ENCODE measurements at places on chromosomes 3 and 15.

DNA sequence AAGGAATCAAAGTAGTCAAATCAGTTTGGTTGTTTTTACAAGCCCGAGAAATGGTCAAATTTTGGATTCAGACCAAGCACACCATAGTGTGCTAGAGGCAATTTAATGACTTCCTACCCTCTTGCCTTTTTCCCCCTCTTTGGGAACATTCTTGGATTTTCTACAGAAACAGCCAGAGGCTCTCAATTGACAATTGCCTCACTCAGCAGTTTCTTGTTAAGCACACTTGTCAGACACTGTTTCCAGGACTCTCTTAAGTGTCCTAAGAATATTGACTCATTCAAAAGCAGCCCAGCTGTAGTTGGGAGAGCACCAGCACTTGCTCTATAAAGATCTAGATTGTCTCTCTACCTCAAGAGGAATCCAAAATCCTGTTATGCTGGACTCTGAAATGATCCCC is 1.5 kb upstream of the SLC35G2 start:
- no peak for DNase-seq

- DNase-seq = no peak
Observed at GRCh38 chr15:69860321-69860720, 237.4 kb downstream of the TLE3 start.

GRCh38 chr3:143427631-143428030 is 308.1 kb downstream of the CHST2 start:
- no peak for DNase-seq

- no peak for DNase-seq
Observed at GRCh38 chr3:53217175-53217574, 38.6 kb downstream of the TKT start.

DNA sequence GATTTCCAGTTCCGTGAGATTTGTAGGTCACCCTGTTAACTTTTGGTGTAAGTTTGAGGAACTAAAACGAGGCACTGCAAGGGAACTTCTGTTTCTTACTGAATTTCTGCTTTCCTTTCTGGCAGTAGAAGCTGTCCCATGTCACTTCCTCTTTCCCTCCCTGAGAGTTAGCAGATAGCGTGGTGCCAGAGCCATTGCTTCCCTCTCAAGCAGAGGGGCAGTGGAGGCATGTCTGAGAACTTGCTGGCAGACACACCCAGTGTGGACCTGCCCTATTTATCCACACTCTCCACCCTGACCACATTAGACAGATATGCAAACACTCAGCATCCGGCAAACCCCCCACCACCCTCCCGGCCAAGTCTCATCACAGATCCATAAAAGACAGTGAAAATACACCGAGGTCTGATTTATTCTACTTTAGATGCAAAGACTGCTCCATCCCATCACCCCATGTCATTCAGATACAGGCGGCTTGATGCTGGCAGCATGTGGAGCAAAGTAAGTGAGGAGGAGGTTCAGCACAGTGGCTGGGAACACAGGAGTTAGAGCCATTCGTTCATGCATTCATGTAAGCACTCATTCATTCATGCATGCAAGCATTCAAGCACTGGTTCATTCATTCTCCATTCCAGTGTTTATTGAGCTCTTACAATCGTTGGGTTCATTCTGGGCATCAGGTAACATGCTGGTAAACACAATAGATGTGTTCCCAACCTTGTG is 324.7 kb downstream of the SHQ1 start:
- no peak for DNase-seq

DNA sequence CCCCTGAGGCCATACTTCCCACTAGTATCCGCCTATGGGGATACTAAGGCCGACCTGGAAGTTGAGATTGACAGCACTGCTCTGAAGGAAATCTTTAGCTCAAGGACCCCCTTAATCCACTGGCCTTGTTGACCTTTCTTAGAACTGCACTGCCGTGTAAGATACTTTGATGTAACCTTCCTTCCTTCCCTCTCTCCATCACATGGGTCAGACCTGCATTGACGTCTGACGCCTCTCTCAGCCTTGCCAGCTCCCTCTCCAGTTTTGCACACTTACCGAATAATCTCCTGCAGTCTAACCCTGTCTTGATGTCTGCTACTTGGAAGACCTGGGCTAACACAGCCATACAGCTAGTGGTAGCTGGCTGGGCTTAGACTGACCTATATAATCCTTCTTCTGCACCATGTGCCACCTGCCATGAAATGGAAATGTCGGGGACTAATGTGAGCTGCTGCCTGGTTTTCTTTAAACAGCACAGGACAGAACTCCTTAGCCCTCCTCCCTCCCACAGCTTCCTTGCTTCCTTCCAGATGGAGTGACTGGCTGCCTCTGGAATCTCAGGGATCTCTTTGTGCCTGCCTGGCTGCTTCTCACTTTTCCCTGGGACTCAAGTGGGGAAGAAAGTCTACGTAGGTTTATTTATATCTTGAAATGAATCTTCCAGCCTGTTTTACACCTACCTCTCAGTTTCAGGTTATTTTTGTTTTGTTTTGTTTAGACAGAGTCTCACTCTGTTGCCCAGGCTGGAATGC is 39.2 kb upstream of the HERC1 start:
- DNase-seq = no peak

GRCh38 chr3:20317616-20318015 is 131.6 kb upstream of the SGO1 start:
- DNase-seq = no peak

- no peak for DNase-seq
Observed at GRCh38 chr3:38354588-38355330, 8.2 kb downstream of the XYLB start.

DNA sequence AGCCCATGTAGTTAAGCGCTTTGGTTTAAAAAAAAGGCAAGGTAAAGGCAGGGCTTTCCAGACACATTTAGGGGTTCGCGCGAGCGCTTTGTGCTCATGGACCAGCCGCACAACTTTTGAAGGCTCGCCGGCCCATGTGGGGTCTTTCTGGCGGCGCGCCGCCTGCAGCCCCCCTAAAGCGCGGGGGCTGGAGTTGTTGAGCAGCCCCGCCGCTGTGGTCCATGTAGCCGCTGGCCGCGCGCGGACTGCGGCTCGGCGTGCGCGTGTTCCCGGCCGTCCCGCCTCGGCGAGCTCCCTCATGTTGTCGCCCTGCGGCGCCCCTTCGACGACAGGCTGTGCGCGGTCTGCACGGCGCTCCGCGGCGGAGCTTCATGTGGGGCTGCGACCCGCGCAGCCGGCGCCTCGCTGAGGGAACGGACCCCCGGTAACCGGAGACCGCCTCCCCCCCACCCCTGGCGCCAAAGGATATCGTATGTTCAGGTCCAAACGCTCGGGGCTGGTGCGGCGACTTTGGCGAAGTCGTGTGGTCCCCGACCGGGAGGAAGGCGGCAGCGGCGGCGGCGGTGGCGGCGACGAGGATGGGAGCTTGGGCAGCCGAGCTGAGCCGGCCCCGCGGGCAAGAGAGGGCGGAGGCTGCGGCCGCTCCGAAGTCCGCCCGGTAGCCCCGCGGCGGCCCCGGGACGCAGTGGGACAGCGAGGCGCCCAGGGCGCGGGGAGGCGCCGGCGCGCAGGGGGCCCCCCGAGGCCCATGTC is 927 bp downstream of the SMAD6 start:
- no peak for DNase-seq

DNA sequence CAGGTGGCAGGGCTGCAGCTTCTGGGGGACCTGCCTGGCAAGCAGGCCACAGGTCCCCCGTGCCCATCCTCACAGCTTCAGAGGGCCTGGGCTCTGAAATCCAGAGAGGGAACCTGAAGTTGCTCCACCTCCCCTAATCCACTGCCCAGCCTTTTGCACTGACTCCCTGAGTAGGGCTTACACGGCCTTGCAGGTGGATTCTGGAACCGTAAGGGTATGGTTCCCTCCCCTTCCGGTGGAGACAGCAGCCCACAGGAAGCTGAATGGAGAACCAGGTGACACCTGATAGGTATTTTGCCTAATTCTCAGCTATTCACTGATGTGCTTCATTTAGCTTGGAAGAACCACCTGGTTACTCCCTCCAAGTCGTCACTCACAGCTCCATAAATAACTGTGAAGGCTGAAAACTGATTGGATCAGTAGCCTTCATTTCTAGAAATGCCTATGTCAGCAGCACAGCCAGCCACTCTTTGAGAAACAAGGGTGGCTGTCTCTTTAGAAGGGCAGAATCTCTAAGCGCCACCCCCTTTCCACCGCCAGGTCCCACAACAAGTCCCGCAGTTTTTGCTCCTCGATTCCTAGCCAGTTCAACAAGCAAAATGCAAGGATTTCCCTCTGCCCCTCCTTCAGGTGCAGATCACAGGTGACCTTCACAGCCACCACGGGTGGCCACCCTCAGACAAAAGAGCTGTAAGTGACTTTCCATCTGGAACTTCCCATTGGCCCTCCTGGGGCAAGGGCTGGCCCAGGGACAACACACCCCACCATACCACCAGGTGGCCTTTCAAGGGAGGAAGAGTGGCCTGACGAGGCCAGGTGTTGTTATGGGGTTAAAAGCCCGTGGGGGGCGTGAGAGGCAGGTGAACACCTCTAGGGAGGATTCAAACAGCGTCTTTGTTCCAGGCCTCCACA is 112.9 kb downstream of the SEC22A start:
- DNase-seq = no peak

DNA sequence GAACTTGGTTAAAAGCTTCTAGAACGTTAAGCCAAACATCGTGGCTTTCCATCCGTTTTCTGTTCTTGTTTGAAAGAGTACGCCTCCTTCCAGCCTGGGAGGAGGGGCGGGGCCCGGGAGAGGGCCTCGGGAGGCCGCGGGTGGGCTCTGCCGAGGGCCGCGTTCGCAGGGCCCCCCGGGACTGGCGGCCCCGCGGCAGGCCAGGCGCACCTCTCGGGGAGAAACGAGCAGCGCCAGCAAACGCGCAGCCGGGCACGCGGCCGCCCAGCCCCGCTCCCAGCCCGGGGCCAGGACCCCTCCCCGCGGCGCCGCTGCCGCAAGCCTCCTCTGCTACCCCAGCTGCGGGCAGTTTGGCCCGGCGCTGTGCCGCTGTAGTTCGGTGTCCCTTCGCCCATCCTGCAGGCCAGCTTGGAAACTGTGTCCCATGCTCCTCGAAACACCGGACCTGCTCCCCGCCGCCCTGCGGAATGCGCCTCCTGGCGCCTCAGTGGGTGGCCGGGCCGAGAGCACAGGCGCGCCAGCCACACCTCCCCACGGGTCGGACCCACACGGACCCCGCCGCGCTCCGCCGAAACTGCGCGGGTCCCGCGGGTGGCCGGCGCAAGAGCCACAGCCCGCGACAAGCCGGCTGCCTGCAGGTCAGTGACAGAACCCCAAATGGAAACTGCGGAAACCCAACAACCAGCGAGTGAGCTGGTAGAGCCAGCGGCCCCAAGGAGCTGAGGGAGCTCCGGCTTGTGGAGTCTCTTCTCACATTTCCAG is 2.3 kb downstream of the OCA2 start:
- DNase-seq = no peak

- no peak for DNase-seq
Observed at GRCh38 chr3:125462722-125463299, 57.2 kb downstream of the SNX4 start.

DNA sequence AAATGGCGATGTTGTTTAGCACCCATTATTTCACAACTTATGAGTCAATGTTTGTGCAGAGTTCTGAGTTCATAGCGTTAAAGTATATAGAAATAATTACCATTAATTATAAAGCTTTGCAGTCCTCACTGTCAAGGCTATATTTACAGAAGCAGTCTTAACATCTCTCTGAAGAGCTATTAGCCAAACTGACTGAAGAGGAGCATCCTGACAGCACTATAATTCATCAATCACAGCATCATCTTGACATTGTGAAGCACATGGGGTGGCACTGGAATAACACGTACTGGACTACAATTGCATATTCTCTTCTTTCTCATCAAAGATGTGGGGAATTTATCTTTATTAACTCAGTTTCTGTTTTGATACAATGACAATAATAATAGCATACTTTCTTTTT is 260.6 kb upstream of the MME start:
- DNase-seq = no peak

GRCh38 chr15:35874260-35874905 is 328.4 kb upstream of the DPH6 start:
- DNase-seq = peak; percentile 11

DNA sequence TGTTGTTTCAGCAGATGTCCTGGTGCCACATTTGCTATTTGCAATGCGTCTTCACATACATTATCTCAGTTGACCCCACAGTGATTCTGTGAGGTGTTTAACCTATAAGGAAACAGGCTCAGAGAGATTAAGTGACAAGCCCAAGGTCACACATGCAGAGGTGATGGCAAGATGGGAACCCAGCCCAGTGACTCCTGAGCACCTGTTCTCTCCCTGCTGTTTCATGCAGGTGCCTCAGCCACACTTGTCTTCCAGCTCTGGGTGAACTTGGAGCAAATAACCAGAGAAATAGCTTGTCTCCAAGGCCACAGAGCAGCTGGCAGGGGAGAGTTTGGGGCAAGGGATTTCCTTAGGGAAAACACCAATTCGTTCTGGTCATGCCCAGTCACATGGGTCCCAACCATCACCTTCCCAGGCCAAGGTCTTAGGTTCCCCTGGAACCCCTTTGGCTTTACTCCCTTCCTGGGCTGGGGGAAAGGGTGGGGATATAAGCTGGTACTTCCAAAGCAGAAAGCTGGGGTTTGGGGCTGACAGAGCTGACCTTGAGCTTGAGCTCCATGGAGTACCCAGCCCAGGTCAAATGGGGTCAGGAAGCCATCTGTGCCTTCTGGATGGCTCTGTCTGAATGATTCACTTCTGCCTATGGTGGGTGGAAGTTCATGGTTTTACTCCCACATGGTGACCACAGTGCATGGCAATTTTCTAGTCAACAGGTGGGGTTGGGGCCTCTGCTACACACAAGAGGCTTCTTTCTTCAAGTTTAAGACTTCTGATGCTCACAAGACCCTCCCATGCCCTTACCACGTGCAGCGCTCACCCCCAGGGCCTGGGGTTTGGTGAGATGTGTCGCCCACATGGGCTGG is 22.4 kb downstream of the LIPC start:
- DNase-seq = no peak

DNA sequence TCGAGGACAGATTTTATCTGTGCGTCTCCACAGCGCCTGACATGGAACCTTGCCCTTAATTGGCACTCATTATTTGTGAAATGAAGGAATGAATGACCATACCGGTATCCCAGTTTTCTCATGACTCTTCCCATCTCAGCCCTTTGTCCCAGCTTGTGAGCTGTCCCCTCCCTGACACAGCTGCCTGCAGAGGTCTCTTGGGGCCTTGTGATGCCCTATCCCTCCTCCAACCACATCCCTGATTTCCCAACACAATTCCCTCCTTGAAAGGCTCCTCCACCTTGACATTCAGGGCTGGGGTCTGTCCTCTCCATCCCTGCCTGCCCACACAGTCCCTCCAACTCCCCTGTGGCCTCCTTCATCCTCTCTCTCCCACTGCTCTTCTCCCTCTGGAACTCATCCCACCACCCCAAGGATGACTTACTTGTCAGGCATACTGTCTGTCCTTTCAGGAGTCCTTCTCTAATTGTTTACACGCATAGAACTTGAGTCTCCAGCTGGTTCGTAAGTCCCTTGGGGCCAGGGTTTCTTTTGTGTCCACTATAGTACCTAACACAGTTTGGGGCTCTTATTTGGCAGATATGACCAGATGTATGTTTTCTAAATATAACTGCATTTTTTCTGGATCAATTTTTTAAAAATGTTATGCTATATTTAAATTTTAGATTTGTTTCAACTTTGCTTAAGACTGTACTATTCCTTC is 35.6 kb upstream of the FILIP1L start:
- DNase-seq = no peak

Measured in HEK293T (cell line).